ENCODE measurements at places on chromosomes 1 and 21.

- peak; percentile 45 for DNase-seq
Measured at GRCh38 chr1:206555473-206555935, 48.2 kb downstream of the RASSF5 start.

GRCh38 chr21:17495680-17496079 lies 17.2 kb upstream of the CXADR start:
- DNase-seq, result no peak

- DNase-seq, result no peak
Measured at GRCh38 chr1:1259951-1260600, 13.6 kb upstream of the C1QTNF12 start.

DNA sequence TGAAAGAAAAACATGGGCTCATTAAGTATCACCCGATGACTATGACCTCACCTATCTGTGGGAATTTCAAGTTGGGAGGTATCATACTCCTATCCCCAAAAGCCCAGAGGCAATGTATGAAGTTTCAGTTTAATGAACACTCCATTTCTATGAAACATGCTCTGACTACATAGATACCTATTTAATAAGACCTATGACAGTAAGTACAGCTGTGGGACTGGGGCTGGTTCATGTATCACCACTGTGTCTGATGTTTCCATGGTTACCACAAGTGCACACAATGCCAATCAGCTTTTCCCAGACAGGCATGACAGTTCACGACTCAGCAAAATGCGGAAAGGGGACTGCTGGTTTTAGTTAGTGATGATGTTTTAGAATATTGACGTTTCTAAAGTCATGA lies 167.7 kb downstream of the SIPA1L2 start:
- DNase-seq, result no peak

DNA sequence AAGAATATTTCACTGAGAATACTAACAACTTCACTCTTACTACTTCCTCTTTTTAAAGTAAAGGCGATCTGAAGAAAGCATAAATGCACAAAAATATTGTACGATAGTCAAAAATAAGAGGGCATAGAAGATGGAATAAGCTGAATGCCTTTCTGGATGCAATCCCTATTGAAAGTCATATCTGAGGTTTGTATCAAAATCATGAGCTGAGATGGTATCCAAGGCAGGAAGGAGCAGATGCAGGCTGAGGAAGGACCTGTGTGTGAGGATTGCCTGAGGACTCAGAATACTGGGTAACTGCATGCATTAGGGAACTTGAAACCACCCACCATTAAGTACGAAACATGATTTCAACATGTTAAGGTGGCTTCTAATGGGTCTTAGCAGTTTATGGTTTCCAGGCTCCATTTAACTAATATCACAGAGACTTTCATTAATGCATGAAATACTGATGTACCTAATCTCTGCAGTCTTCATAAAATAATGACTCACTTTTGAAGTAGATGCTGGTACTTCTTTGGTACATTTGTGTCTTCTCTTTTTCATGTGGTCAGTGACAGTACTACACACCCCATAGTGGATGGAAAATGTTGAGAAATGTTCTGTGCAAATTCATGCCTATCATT lies 29.6 kb upstream of the RGS1 start:
- no peak for DNase-seq

DNA sequence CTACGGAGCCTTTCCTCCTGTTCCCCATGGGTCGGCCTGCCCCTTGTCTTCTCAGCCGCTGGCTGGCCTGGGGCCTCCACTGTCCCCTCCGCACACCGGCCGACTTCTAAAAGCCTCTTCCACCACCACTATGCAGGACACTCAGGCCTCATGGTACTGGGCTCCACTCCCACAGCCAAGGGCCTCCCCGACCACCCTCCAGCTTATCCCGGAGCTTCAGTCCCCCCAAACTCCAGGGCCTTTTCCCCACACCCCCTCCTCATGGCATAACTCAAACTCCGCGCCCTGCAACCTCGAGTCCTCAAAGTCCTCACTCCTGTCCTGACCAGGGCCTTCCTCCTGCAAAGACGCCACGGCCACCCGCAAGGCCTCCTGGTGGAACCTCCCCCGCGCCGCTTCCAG lies 2.0 kb downstream of the LRRC41 start:
- no peak for DNase-seq

GRCh38 chr1:43448955-43449707 lies 4.6 kb downstream of the HYI start:
- DNase-seq, result no peak

GRCh38 chr1:224929335-224930237 lies at the start of gene DNAH14:
Gene DNAH14 (plus strand): TSS chr1:224929675. CDS start chr1:224952703, 23,028 bp downstream.
- DNase-seq, result peak; percentile 91

DNA sequence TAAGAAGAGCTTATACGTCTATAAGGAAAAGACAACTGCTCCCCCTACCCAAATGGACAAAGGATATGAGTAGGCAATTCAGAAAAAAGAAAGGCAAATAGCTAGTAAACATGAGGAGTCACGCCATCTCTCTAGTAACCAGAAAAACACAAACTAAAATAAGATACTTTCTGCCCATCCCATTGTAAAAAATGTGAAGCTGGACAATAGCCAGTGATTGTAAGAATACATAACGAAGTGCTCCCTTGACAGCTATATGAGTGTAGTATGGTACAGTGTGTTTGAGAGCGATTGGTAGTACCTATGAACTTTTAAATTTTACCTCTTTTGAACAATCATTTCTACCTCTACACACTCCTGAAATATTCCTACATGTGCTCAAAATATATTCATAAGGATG lies 7.5 kb upstream of the GJA8 start:
- no peak for DNase-seq

DNA sequence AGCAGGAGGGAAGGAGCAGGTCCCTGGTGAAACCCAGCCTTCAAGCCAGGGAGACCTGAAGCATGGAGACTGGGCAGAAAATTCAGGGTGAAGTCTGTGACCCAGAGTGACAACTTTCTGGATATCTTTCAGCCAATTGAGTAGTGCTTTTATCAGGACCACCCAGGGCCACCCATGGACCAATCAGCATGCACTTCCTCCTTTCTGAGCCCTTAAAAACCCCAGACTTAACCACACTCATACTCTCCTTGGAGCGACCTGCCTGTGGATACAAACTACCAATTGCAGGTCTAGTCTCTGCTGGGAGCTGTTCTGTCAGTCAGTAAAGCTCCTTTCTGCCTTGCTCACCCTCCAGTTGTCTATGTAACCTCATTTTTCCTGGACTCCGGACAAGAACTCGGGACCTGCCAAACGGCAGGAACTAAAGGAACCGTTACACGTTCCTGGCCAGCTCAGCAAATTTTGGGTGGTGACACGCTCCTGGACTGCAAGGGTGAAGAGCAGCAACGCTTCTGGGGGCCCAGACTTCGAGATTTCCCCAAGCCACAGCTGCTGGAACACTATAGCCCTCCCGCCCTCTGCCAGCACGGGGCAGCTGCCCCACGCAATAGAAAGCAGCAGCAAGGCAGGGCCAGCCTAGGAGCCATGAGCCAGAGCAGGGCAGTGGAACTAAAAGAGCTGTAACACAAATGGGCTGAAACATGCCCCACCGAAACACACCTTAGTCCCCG lies 1183.4 kb downstream of the AMY1C start:
- DNase-seq, result no peak

GRCh38 chr21:14757533-14758327 lies 211.6 kb upstream of the SAMSN1 start:
- no peak for DNase-seq

- DNase-seq, result no peak
Measured at GRCh38 chr1:183303901-183304300, 114.3 kb downstream of the NMNAT2 start.

- DNase-seq, result no peak
Measured at GRCh38 chr1:10495952-10496351, 21.2 kb downstream of the PEX14 start.

DNA sequence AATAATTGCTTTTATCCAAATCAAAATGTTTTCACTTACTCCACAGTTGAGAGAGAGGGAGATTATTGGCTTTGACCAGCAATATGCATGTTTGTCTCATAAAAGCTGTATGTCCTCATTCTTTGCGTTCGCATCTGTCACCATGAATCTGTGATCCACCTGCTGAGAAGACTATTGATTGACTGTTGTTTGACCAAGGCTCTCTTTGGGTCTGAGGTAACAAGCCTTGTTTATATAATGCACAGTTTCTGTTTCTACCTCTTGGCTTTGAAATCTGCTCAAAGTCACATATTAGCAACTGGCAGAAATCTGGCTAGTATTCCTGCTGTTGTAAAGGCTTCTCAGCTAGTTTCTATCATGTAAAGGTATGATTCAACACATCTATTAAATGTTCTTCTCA lies 157.0 kb downstream of the LYPLAL1 start:
- no peak for DNase-seq

GRCh38 chr21:44263221-44263760 lies 1.6 kb upstream of the DNMT3L start:
- DNase-seq, result peak; percentile 70

GRCh38 chr1:47676311-47677054 lies 238.6 kb downstream of the FOXD2 start:
- DNase-seq, result no peak

Measured in iPS-NIHi11 (cell line).